ENCODE measurements at places on chromosomes 12 and 14. TPM values are rescaled to one million over a fixed set of nuclear protein-coding genes. Genes with fewer than 3 reads are reported as not detected.
A peak's percentile ranks its signal among the peaks of the same experiment; 100 is the strongest.

DNA sequence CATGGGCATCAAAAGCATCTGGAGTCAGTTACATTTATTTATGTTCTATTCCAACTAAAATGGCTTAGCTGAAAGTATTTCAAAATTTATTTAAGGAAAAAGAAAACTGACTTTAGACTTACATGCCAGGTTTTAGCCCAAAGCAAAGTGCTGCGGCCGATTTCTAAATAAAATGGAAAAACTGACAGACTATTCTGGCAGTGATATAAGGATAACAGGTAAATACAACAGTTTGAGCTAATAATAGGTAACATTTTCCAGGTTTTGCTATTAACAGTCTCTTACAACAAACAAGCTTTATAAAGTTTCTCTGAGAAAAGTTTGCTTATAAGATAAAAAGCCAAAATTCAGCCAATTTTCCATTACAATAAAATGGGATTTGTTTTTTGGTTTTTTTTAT lies 937.2 kb upstream of the FLRT2 start:
- no peaks in the 10 kb centered on the region for H3K4me1 ChIP-seq
- H3K27me3 ChIP-seq = no peaks in the 10 kb centered on the region
- no peak overlapping the region for H3K27ac ChIP-seq
- H3K4me3 ChIP-seq = no peak overlapping the region
- no peak for DNase-seq

Gene RNU6-8
- total RNA-seq = not detected

DNA sequence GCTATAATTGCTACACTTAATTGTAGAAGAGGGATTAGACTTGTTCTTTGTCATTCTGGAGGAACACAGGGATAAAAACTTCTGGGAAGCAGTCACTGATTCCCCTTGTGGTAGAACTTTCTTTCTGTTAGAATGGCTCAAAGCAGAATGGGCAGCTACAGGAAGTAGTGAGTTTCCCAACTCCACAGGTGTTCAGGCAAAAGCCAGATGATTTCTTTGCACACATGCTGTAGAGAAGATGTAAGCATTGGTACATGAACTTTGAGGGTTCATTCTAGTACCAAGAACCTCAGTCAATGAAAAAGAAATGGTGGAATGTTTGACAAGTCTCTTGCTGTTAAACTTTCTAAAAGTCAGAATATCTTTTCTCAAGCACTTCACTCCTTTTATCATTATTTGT lies 4.3 kb downstream of the NDUFA9 start:
- no peak overlapping the region for H3K27ac ChIP-seq
- DNase-seq = no peak
- H3K27me3 ChIP-seq = peaks cover 5% of the 10 kb centered on the region
- H3K36me3 ChIP-seq = peaks cover 14% of the 10 kb centered on the region
- H3K4me1 ChIP-seq = peaks cover 16% of the 10 kb centered on the region

DNA sequence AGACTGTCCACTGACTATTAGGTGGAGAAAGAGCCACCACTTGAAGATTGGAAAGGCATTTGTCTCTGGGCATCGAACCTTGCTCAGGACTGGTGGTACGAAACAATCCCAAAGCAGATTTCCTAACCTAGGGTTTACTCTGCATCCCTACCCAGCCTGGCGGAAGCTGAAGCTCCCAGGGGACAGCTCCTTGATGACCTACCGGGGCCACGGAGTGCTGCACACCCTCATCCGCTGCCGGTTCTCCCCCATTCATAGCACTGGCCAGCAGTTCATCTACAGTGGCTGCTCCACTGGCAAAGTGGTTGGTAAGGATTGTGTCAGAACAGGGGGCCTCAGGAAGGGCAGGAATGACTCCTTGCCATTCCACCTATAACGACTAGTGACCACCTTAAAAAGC lies 6.5 kb upstream of the NRL start:
- no peak for DNase-seq
- peaks cover 2% of the 10 kb centered on the region for H3K27me3 ChIP-seq
- H3K27ac ChIP-seq = no peak overlapping the region
- H3K4me3 ChIP-seq = no peak overlapping the region

- peaks cover 7% of the 10 kb centered on the region for H3K4me1 ChIP-seq
- H3K27ac ChIP-seq = no peak overlapping the region
- no peak overlapping the region for H3K4me3 ChIP-seq
- no peaks in the 10 kb centered on the region for H3K36me3 ChIP-seq
- no peak for DNase-seq
- H3K27me3 ChIP-seq = peaks cover 3% of the 10 kb centered on the region
These were observed 41.4 kb downstream of the BORCS5 start for GRCh38 chr12:12398026-12398859.

- H3K27ac ChIP-seq = no peak overlapping the region
- no peaks in the 10 kb centered on the region for H3K36me3 ChIP-seq
- H3K4me1 ChIP-seq = no peaks in the 10 kb centered on the region
- H3K4me3 ChIP-seq = no peak overlapping the region
- DNase-seq = no peak
These were observed 1300.5 kb upstream of the TMEM132C start for GRCh38 chr12:126966498-126966897.

DNA sequence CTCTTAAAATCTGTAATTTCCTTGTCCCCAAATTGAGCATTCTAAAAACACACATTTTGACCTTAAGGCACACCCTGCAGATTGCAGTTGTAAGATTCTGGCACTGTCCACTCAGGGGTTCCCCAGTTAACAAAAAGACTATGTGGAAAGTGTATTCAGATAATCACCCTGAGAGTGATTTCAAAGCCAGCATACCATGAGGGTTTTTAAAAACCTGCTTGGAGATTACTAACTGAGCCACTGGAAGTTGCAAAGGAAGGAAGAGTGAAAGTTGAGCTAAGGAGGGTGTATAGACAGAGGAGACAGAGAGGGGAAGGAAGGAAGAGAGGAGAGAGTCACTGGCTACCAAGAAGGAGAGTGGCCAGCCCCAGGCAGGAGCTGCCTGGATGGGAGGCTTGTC lies 82.6 kb downstream of the EML1 start:
- no peak overlapping the region for H3K4me3 ChIP-seq
- DNase-seq = no peak
- H3K4me1 ChIP-seq = peaks cover 24% of the 10 kb centered on the region
- H3K27me3 ChIP-seq = no peaks in the 10 kb centered on the region
- H3K36me3 ChIP-seq = no peaks in the 10 kb centered on the region

Gene CRIP1
- 2.5 TPM for total RNA-seq

GRCh38 chr12:106090591-106091445 lies 47.9 kb downstream of the NUAK1 start:
- no peak overlapping the region for H3K27ac ChIP-seq
- no peak overlapping the region for H3K4me3 ChIP-seq
- H3K36me3 ChIP-seq = peaks cover 9% of the 10 kb centered on the region
- DNase-seq = no peak

DNA sequence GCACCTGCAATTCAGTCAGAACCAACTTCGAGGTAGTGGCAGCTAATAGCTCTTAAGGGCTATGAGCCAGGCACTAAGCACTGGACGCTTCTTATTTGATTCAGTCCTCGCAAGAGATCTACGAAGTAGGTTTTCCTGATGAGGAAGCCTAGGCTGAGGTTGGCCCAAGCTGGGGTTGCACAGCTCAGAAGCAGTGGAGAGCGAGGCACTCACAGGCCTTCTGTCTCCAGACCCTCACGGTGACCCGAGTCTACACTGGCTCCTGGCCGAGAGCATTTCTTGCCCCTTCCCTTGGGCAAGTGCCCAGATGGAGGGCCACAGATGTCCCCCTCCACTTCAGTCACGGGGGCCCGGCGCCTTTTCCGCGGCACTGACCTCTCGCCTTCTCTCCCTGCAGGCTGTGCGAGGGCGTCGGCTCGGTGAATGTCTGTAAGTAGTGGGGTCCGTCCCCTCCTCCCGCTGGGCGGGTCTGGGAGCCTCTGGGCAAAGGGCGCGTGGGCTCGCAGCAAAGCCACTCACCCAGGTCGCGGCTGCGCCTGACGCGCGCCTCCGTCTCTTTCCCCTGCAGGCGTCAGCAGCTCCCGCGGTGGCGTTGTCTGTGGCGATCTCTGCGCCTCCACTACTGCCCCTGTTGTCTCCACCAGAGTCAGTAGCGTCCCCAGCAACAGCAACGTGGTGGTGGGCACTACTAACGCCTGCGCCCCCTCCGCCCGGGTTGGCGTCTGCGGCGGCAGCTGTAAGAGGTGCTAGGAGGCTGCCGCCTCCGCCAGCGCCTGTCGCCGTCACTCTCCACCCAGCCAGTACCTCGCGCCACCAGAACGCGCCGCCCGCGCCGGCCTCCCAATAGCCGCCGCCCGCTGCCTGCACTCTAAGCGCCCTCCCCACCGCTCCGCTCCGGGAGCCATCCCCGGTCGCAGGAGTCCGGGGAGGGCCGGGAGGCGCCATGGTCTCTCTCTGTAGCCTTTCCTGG lies 13.1 kb downstream of the KRT83 start:
- peaks cover 28% of the 10 kb centered on the region for H3K27me3 ChIP-seq
- no peak overlapping the region for H3K27ac ChIP-seq
- peaks cover 5% of the 10 kb centered on the region for H3K4me1 ChIP-seq
- H3K4me3 ChIP-seq = peak overlapping the region; percentile 87

GRCh38 chr12:13100605-13100881 lies 2.9 kb downstream of the GSG1 start:
- H3K4me1 ChIP-seq = peaks cover 62% of the 10 kb centered on the region
- H3K36me3 ChIP-seq = peaks cover 10% of the 10 kb centered on the region
- peaks cover 19% of the 10 kb centered on the region for H3K27me3 ChIP-seq
- peak overlapping the region; percentile 100 for H3K27ac ChIP-seq

Gene PZP
- total RNA-seq = 2.2 TPM

GRCh38 chr12:109277899-109278762 lies 31.0 kb downstream of the FOXN4 start:
- H3K4me1 ChIP-seq = no peaks in the 10 kb centered on the region
- H3K27ac ChIP-seq = no peak overlapping the region
- H3K36me3 ChIP-seq = no peaks in the 10 kb centered on the region
- DNase-seq = no peak
- no peak overlapping the region for H3K4me3 ChIP-seq

GRCh38 chr14:36518031-36518585 lies 1.9 kb downstream of the NKX2-1 start:
- peaks cover 42% of the 10 kb centered on the region for H3K27me3 ChIP-seq
- H3K4me3 ChIP-seq = no peak overlapping the region
- no peak overlapping the region for H3K27ac ChIP-seq
- no peak for DNase-seq

Gene SYCP3
- not detected for total RNA-seq

- no peak for DNase-seq
- H3K36me3 ChIP-seq = no peaks in the 10 kb centered on the region
- no peak overlapping the region for H3K4me3 ChIP-seq
- H3K27me3 ChIP-seq = peaks cover 2% of the 10 kb centered on the region
These were observed 126.1 kb downstream of the KCNK10 start for GRCh38 chr14:88196925-88197324.

GRCh38 chr12:28855761-28856310 lies 293.2 kb upstream of the FAR2 start:
- H3K36me3 ChIP-seq = no peaks in the 10 kb centered on the region
- H3K4me3 ChIP-seq = no peak overlapping the region
- H3K27ac ChIP-seq = no peak overlapping the region
- H3K4me1 ChIP-seq = peaks cover 2% of the 10 kb centered on the region
- H3K27me3 ChIP-seq = no peaks in the 10 kb centered on the region
- no peak for DNase-seq

DNA sequence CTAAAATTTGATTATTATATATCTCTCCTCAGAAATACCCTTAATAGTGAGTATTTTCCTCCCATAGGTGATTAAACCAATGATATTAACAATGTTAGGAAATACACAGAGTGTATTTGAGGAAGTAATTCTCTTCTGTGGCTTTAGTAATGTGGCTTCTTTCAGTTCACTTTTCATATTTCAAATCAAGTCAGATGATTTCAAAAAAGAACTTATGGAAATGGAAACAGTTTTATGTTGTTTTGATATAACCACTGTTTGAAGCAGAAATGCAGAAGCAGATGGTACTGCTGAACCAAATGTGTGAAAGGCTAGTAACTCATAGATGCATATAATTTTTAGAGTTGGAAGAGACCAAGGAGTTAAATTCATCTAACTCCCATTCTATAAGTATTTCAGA lies 1.9 kb upstream of the GPR33 start:
- no peak overlapping the region for H3K4me3 ChIP-seq
- no peak overlapping the region for H3K27ac ChIP-seq
- H3K27me3 ChIP-seq = peaks cover 7% of the 10 kb centered on the region
- peaks cover 5% of the 10 kb centered on the region for H3K4me1 ChIP-seq
- no peak for DNase-seq

Gene ALDH6A1
- total RNA-seq = 17.1 TPM

Gene WASHC4
- 90.8 TPM for total RNA-seq

DNA sequence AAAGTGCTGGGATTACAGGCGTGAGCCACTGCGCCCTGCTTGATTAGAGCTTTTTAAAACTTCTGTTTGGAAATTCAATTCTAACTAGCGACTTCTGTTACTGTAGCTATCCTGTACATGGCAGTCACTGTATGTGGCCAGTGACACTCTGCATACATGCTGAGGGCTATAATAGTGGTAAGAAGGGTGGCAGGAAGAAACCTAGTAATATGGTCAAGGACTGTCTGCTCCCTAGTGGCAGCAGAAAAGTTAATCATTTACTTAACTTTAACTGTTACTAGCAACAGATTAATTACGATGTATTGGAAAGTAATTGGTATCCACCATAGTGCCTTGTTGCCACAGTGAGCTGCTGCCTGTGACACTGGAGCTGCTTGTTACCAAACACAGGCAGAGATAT lies 149.0 kb downstream of the KITLG start:
- no peaks in the 10 kb centered on the region for H3K36me3 ChIP-seq
- no peaks in the 10 kb centered on the region for H3K27me3 ChIP-seq
- peaks cover 3% of the 10 kb centered on the region for H3K4me1 ChIP-seq
- DNase-seq = no peak
- no peak overlapping the region for H3K27ac ChIP-seq
- no peak overlapping the region for H3K4me3 ChIP-seq

- peaks cover 20% of the 10 kb centered on the region for H3K4me1 ChIP-seq
- no peak overlapping the region for H3K4me3 ChIP-seq
- H3K27me3 ChIP-seq = peaks cover 1% of the 10 kb centered on the region
These were observed 1.7 kb upstream of the ANKRD33 start for GRCh38 chr12:51886021-51886710.

Gene KRT3
- not detected for total RNA-seq

DNA sequence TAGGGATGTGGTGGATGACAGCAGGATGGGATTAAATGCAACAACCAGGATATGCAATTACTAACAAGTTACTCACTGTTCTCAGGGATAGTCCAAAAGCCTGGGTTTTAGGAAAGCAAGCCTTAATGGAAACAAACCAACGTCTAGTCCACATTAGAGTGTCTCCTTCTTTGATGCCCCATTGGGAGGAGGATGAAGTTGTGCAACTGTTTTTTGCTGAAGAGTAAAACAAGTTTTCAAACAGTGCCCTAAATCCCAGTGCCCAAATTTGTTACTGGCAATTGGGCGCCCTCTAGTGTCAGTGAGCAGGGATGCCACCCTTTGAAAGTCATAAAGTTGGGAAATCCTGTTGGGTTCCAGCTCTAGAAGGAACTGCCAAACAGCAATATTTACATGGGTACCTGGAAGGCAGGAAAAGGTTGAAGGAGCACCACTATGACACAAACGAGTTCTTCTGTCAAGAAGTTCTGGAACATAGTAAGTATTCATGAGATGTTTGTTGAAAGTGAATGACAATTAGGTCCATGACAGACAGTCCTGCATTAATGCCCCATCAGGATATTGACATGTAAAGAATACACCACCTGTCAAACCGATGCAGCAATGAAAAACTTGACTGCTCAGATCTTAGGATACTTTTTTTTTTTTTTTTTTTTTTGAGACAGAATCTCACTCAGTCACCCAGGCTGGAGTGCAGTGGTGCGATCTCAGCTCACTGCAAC lies 11.1 kb upstream of the DPF3 start:
- no peak overlapping the region for H3K27ac ChIP-seq
- no peaks in the 10 kb centered on the region for H3K27me3 ChIP-seq
- no peak overlapping the region for H3K4me3 ChIP-seq
- H3K4me1 ChIP-seq = no peaks in the 10 kb centered on the region

- DNase-seq = no peak
- no peak overlapping the region for H3K27ac ChIP-seq
- peaks cover 1% of the 10 kb centered on the region for H3K27me3 ChIP-seq
- H3K4me3 ChIP-seq = no peak overlapping the region
- no peaks in the 10 kb centered on the region for H3K36me3 ChIP-seq
These were observed 44.9 kb downstream of the BBS10 start for GRCh38 chr12:76303365-76303764.

Gene FAM216A
- total RNA-seq = 3.1 TPM

All from endothelial cell (in vitro differentiated cells).